ENCODE measurements at places on chromosomes 12 and 14.

GRCh38 chr12:18171571-18171970, 81.6 kb upstream of the RERGL start:
- DNase-seq: no peak

DNA sequence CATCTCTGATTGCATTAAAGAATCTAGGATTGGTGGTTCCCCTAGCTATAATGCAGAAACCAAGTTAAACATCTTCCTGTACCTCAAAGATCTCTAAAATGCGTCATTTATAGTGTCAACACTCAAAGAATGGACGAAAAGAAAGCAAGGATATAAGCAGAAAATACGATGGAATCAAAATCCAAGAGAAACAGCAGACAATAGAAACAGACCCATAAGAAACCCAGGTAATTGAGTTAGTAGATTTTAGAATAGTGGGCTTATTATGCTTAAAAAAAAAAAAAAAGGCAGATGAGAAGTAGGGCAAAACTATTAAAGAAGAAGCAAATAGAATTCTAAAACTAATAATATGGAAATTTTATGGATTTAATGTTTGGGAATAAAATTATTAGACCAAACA, 44.4 kb downstream of the USP15 start:
- DNase-seq: no peak

GRCh38 chr14:32311294-32312009, 17.6 kb upstream of the AKAP6 start:
- no peak for DNase-seq

- DNase-seq: no peak
These were observed 155.5 kb upstream of the MGAT4C start for GRCh38 chr12:86411710-86412109.

DNA sequence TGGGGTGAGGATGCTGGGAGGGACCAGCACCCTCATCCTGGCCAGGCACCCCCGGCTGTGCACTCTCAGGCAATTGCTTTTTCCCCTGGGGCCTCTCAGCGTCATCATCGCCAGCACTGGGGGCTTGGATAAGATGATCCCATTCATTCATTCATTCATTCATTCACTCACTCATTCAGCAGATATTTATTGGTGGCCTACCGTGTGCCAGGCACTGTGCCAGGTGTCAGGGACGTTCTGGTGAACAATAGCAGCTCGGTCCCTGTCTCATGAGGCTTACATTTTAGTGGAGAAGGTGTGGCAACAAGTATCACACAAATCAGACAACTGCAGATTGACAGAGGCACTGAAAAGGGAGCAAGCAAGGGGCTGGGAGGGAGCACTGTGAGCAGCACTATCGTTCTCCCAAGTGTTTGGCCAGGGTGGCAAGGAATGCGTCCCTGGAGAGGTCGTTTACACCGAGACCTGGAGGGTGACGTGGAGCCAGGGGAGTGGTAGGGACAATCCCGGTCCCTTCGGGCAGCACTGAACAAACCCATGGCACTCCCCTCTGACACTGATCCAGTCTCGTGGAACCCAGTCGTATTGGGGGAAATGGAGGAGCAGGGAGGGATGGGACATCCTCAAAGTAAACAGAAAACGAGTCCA, 124.1 kb downstream of the PAPOLA start:
- no peak for DNase-seq

- no peak for DNase-seq
These were observed 220.3 kb downstream of the KTN1 start for GRCh38 chr14:55800156-55800785.

- no peak for DNase-seq
These were observed 69.5 kb downstream of the SPPL3 start for GRCh38 chr12:120834489-120835303.

DNA sequence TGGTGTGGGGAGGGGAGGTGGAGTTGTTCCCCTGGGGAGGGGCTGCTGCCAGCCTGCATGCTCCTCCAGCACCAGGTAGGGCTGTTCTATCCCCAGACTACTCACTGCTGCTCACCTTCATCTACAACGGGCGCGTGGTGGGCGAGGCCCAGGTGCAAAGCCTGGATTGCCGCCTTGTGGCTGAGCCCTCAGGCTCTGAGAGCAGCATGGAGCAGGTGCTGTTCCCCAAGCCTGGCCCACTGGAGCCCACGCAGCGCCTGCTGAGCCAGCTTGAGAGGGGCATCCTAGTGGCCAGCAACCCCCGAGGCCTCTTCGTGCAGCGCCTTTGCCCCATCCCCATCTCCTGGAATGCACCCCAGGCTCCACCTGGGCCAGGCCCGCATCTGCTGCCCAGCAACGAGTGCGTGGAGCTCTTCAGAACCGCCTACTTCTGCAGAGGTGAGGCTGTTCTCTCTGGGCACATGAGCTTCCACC, 3.5 kb downstream of the IRF9 start:
- DNase-seq: no peak

- DNase-seq: no peak
These were observed 6.8 kb downstream of the SRSF5 start for GRCh38 chr14:69773571-69774276.

DNA sequence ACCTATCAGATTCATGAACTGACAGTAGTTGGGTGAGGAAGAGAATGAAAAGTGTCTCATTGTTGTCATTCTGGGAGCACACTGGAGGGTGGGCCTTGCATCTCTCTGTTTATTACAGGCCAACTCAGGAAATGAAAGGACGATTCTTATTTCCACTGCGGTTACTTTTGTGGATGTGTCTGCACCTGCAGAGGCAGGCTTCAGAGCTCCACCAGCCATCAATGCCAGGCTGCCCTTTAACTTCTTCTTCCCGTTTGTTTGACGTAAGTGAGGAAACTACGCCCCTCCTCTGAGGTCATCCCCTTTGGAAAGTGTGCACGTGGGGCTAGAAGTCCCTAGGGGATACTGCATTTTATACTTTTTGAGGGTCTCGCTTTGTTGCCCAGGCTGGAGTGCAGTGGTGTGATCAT, 33.7 kb downstream of the TCTN1 start:
- DNase-seq: no peak

GRCh38 chr12:44847403-44847802, 28.7 kb downstream of the NELL2 start:
- no peak for DNase-seq

GRCh38 chr14:85475113-85475512, 54.8 kb upstream of the FLRT2 start:
- DNase-seq: no peak

GRCh38 chr12:42552822-42553221, 36.7 kb downstream of the PRICKLE1 start:
- DNase-seq: no peak

- DNase-seq: no peak
These were observed 99.0 kb upstream of the SOX5 start for GRCh38 chr12:24048446-24048845.

DNA sequence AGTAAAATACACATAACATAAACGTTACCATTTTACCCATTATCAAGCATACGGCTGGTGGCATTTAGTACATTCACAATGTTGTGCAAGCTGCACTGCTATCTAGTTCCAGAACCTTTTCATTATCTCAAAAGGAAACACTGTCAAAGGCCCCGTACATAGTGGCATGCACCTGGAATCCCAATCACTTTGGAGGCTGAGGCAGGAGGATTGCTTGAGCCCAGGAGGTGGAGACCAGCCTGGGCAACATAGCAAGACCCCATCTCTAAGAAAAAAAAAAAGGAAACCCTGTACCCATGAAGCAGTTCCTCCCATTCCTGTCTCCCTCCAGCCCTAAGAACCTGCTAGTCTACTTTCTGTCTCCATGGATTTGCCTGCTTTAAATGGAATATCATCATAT, 7.4 kb upstream of the HVCN1 start:
- DNase-seq: no peak

- no peak for DNase-seq
These were observed 13.6 kb upstream of the TMED10 start for GRCh38 chr14:75190023-75190422.

- no peak for DNase-seq
These were observed 5.3 kb downstream of the HHIPL1 start for GRCh38 chr14:99650189-99650588.

GRCh38 chr12:88127099-88127498, 14.8 kb downstream of the CEP290 start:
- no peak for DNase-seq

- DNase-seq: peak; percentile 53
These were observed 226.2 kb downstream of the ADAMTS20 start for GRCh38 chr12:43325786-43326185.

DNA sequence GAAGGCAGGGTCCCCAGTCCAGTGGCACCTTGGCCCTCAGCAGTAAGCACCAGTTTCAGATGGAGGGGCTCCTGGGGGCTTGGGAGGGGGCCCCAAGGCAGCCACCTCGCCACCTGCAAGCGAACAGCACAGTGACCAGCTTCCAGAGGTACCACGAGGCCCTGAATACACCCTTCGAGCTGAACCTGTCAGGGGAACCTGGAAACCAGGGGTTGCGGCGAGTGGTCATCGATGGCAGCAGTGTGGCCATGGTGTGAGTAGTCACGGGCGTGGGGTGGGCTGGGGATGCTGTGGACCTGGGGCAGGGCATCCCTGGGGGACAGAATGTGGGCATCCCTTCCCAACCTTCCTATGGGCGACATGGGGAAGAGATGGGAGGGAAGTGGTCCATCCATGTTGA, 11.2 kb downstream of the NYNRIN start:
- no peak for DNase-seq

GRCh38 chr12:114287821-114288525, 118.0 kb downstream of the TBX5 start:
- no peak for DNase-seq

DNA sequence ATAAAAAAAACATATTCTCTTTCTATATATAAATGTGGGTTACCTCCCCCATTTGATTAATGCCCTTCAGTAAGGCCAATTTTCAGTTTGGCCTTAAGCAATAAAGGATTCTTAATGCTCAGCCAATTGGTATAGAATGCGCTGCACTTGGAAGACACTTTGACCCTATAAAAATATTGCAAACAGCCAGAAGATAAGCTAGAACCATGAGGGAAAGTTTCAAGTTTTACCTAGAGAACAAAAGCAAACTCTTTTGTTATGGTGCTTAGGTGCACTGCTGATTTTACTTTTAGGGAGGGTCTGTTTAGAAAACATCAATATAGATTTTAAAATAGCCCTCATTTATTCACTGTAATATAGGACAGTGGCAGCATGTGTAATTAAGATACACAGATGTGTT, 251.6 kb upstream of the SLC16A7 start:
- no peak for DNase-seq

DNA sequence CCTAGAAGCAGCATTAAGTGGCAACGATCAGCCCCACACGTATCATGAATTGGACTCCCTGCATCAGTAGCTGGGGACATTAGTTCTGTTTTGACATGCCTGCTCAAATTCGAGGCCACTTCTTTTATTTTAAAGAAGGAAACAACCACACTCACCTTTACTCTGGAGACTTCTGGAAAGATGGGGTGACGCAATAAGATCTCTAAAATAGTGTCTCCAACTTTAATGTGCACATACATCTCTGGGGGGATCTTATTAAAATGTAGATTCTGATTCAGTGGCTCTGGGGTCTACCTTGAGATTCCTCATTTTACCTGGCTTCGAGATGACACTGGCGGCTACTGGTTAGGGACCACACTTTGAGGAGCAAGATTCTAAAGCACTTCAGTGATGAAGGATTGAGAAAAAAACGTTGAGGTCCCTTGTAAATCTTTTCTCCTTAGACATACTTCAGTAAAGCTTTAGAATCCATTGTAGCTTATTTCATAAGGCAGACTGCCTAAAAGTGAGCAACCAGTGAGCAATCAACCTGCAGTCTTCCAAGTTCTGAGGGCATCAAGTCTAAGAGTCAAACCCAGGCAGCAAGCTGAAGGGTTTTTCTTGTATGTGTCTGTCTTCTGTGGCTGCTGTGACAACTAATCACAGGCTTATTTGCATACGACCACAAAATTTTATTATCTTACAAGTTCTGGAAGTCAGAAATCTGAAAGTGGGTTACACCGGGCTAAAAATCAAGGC, 718.6 kb upstream of the TBX3 start:
- DNase-seq: no peak

DNA sequence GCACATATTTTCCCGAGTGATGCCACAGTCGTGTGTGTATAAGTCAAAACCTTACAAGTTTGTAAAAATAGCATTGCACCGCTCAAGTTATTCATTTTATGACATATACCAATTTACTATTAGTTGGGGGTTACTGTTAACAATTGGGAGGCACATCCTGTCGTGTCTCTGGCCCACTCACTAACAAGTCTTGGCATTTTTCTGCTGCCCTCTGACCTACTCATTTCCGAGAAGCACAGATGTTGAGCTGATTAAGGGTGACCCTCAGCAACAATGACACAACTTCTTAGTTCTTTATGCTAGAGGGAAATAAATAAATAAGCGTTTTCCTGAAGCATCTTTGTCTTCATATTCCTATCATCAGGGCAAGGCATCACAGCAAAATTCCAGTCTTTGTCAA, 6.8 kb upstream of the ATG14 start:
- no peak for DNase-seq

DNA sequence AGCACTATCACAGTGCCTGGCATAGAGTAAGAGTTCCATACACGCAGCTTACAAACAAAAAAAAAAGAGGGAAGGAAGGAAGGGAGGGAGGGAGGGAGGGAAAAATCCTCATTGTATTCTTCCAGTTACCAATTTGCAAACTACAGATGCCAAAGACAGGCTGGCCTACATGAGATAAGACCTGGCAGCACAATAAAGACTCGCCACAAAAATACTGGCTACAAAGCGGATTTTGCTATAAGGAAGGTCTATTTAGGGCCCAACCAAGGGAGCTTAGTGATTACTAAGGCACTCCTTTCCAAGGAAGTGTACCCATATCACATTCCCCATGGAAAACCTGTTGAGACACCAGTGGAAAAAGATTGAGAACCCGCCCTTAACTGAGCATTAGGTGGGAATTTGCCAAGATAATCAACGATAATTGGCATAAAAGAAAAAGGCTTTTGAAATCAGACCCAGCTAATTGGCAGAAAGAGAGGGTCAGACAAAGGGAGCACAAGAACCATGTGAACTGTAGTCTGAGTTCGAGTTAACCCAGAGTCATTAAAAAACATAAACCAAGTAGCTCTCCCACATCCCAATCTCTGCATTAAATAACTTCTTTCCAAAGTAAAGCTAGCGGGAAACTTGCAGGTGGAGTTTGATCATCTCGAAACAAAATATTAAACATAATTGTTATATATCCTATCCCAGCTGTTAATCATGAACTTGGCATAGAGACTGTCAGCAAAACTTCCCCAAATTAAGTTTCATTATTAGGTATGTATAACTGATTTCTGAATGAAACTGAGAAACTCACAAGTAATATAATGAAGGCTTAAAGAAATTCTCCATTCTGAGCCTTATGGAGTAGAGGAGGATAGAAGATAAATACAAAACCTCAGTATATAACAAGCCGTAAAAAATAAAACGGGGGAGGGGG, 50.1 kb downstream of the PHLDA1 start:
- no peak for DNase-seq

GRCh38 chr12:4273273-4273651, 300 bp upstream of the CCND2 start:
- no peak for DNase-seq
